Amygdala (tissue), 56 donors: ENCODE measurements at places on chromosomes 2 and 18.

DNA sequence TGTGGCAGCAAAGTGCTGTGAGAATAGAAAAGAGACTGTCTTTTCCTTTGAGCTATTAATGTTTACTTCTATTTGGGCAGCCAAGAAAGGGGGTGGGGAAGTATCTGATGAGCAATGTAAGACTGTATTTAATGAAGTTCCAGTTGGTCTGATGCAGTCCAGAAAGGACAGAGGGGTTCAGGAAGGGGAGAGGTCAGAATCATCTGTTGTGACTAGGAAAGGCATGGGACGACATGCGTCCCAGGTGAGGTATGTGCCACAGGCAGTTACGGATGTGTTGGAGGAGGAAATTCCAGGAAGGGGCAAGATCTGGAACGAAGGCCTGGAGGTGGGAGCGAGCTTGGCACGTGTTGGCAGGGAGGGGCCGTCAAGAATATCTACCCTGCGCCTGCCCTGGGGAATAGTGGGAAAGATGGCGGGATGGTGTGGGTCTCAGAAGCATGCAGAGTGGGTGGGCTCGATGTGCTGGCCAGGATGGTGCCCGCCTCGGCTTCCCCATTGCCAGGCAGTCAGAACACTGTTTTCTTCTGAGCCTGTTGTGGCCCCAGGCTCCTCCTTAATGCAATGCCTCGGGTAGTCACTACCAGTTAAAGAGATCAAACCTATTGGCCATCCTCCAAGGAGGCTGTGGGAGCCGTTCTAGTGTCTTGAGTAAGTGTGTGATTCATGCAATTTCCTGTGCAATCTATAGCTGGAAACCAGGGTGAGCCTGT, 57.8 kb upstream of the TXNDC2 start:
- no peak for DNase-seq

DNA sequence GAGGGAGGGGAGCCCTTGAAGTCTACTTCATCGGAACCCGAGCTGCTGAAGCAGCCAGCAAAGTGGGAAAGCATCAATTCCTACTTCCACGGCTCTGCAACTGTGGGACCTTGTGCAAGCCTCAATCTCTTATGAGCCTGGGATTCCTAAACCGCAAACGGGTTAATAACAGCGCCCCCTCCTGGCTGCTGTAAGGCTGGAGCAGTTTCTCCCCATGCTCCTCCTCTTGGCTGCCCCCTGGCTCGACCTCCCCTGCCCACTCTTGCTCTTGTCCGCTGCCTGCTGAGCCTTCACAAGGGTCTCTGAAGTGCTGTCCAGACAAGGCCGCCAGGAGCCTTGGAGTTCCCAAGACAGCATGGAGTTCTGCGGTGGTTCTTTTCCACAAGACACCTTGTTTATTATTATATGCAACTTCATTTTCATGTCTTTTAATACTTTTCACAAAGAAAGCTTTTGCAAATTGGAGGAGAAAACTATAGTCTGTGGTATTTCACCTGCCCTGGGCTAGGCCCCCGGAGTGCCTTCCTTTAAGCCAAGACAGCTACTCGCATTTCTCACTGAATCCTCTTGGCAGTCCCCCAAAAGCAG, 157.2 kb downstream of the DDX1 start:
- no peak for DNase-seq

DNA sequence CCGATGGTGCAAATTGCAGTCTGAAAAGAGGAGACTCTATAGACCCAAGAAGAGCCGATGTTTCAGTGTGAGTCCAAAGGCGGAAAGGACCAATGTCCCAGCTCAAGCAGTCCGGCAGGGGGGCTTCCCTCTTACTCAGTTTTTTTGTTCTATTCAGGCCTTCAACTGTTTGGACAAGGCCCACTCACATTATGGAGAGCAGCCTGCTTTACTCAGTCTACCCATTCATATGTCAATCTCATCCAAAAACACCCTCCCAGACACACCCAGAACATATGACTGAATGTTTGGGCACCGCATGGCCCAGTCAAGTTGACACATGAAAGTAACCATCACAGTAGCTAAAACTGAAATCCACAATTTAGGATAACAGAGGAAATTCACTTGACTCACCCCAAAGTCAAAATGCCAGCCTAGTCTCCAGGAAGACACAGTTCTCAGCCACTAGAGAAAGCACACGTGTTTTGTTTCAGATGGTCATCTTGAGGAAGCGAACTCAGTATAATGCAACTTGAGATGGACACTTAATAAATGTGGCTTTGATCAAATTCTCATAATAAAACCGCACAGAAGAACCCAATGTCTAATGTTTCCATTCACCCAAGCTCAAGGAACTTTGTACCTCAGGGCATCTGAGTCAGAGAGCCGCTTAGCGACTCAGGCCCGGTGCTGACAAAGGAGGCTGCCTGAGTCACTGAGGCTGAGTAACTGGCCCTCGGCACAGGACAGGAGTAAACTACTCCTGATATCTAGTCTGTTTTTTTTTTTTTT, 2.4 kb downstream of the FHL2 start:
- DNase-seq: no peak

DNA sequence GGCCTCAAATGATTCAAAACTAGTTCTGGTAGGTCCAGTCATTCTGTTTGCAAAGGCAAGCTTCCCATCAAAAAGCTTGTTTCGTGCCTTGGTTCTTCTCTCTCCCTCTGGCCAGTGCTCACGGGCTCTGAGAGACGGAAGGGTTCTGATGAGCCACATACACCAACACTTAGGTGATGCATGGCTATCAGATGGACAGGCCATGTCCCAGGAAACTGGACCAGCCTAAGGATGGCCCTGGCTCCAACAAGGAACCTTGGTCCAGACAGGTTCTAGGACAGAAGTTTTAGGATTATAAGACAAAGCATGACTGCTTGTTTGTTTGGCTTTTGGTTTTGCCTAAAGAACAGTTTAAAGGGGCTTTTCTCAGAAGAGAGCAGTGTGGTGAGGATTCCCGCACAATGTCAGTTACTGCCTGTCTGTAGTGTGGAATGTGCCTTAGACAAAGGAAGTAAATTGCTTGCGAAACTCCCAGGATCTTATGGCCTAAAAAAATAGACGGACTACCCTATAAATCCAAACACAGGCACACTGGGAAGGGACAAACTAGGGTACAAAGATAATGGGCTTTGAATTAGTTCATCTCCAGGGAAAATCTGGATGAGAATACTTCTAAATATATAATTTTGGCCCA, 10.3 kb downstream of the CYP1B1 start:
- DNase-seq: no peak

DNA sequence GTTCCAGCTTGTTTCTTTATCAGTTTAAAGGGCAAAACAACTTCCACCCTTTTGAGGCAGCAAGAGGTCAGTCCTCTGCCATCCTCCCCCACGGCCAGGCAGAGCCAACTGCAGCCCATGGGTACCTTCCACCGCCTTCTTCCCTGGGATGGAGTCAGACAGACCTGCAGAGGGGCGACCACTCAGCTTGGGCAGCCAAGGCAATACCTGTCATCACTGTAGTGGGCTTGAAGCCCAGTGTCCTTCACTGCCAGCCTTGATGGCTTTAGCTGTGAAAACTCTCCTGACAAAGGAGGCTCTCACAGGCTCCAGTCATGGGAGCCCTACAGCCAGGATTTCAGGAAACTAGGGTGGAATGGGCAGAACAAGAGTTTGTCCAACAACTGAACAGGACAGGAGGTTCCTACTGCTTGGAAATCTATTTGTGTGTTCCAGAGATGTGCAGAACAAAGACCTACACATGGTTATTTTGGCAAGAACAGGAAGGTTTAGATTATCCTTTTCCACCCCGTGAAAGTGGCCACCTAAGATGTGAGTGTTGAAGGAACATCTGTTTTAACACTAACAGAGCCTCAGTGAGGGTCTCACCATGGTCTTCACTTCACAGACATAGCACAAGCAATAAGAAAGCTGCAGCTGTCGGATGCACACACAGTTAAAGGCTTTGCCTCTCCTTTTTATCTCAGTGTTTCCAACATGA, 93.9 kb upstream of the RMDN2 start:
- DNase-seq: no peak

DNA sequence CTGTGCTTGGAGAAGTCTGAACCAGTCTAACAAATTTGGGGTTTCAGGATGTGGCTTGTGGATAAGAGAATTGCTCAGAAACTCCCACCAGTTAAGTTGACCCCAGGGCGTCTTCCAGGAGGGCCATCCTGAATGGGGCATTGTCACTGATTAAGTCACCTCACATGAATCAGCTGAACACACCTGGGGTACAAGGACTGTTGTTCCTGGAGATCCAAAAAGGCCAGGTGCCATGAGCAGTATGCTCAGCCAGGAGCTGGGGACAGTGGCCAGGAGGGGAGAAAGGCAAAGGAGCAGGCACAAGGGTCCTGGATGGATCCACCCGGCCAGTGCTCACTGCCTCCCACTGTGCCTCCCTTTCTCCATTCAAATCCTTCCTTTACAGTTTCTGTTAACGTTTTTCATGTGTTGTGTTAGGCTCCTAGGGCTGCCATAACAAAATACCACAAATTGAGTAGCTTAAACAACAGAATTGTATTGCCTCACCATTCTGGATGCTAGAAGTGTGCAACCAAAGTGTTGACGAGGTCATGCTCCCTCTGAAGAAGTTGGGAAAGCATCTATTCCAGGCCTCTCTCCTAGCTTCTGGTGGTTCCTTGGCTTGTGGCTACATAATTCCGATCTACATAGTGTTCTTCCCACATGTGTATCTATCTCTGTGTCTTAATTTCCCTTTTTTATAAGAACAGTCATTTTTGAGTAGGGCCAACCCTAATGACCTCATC, 33.4 kb downstream of the TRABD2A start:
- no peak for DNase-seq

- no peak for DNase-seq
Measured at GRCh38 chr18:50341443-50341842, 33.4 kb upstream of the SKA1 start.

DNA sequence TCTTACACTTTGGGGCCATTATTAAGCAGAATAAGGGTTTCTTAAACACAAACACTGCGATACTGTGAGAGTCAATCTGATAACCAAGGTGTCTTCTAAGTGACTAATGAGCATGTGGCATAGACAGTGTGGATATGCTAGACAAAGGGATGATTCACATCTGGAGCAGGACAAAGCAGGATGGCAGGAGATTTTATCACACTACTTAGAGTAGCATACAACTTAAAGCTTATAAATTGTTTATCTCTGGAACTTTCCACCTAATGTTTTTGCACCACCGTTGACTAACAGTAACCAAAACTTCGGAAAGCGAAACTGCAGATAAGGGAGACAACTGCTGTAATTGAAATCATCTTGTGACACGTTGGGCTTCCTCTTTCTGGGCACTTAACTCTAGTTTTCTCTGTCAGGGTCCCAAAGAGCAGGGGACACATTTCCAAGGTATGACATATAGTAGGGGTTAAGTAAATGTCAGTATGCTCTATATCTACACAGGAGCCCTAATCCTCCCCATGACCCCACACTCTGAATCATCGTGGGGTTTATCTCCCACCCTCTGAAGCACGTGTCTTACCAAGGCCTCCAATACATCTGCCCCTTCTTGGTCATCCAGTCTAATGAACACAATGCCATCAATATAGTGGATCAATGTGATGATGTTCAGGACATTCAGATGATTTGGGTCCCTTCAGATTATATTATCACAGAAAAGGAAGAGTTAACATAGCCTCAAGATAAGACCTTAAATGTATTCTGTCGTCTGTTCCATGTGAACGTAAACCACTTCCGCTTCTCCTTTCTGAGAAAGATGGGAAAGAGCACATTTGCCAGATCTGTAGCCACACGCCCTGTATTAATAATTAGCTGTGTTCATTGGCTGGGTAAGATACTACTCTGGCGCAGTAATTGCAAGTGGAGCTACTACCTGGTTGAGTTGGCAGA, 78.7 kb downstream of the FTCDNL1 start:
- no peak for DNase-seq

GRCh38 chr18:79682894-79683625, 3.5 kb downstream of the CTDP1 start:
- no peak for DNase-seq

- no peak for DNase-seq
Measured at GRCh38 chr2:97731274-97732020, 18.1 kb downstream of the ZAP70 start.

DNA sequence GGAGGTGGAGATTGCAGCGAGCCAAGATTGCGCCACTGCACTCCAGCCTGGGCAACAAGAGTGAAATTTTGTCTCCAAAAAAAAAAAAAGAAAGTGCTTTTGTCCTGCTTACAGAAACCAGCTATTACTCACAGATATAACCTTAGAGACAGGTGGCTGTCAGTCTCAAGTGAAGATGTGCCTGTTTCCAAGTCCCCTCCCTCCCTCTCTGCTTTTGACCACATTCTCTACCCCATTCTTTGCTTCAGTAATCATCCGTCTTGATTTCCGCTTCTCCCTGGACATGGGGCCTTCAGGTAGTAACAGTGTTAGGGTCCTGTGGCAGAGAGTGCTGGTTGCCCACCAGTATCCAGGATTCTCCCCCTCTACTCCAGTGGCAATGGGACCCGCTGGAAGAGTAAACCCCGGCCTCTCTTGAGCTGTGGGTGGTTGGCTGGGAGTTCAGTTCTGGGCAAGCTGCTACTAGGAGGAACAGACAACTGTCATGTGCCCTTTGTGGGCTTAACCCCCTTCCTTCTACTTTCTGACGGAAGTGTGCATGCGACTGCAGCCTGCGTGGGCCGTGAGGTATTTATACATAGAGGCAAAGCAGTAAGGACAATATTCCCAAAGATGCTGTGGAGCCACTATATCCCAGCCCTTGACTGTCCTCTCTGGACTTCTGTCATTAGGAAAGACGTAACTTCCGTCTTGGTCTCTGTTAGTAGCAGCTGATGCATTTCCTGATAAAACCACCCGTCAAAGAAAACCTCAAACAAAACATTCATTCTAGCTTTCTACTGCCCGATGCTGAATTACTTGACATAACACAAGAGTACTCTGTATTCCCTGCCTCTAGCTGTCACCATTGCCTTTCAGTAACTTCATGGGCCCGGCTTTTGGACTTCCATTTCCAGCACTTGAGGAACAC, 17.8 kb downstream of the PDCL3 start:
- DNase-seq: no peak

- DNase-seq: no peak
Measured at GRCh38 chr2:219661955-219662395, 34.5 kb downstream of the SLC4A3 start.

DNA sequence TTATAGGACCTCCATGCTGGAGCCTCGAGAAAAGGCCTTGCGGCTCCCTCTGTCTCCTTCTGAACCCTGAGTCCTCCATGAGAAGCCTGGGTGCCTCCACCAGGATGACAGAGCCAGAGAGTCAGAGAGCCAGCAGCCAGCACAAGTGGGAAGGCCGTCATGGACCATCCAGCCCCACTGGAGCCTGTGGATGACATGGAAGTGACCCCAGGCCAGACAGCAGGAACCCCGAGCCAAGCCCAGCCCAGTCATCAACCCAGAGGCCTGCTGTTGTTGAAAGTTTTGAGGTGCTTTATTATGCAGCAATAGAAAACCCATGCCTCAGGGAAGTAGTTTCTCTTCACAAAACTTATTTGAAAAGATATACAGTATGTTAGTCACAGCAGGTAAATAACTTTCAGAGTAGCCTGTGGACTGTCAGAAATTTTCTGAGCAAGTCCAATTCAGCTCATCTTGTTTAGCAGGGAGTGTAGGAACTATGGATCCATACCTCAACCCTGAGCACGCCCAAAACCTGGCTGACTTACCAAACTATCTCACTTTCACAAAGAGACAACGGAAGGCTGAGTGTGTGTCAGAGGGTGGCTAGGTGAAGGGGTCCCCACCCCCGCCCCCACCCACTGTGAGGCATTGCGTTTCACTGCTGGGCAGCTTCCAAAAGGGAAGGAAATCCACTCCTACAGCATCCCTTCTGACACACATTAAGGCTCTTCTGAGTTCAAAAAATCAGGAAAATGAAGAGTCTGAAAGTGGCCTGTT, 79.9 kb upstream of the NDUFV2 start:
- DNase-seq: no peak
